ENCODE measurements at places on chromosomes 4 and X. TPM values are rescaled to one million over a fixed set of nuclear protein-coding genes. Genes with fewer than 3 reads are reported as not detected.

The NDNF gene
- not detected for polyA plus RNA-seq

The DGAT2L6 gene
- not detected for polyA plus RNA-seq

The DCAF8L2 gene
- not detected for polyA plus RNA-seq

The GPC4 gene
- 0.25 TPM for polyA plus RNA-seq

The COX7B2 gene
- polyA plus RNA-seq = not detected

The SERTM2 gene
- polyA plus RNA-seq = not detected

The SLC6A8 gene
- not detected for polyA plus RNA-seq

GRCh38 chr4:108559911-108560310, 60.5 kb upstream of the RPL34 start:
- no peak for DNase-seq

DNA sequence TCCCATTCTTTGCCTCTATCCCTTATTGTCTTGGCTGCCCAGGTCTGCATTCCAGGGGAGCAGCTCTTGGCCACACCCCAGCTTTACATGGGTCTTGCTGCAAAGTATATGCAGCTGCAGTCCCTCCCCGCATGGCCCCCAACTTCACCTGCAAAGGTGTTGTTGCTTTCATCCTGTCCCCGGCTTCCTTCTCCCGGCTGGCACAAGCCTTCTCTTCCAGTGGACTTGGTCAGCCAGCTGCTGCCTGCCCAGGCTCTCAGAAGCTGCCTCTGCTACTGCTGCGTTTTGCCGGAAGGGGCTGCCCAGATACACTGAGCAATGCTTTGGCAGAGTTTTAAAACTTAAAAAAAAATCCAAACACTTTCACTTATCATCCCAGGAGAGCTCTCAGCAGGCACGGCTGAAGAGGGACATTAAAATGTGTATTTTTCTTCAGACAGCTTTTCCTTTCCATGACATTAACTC, 121.2 kb upstream of the PDLIM3 start:
- no peak for DNase-seq

- no peak for DNase-seq
Measured at GRCh38 chr4:111066447-111066846, 443.6 kb upstream of the PITX2 start.

DNA sequence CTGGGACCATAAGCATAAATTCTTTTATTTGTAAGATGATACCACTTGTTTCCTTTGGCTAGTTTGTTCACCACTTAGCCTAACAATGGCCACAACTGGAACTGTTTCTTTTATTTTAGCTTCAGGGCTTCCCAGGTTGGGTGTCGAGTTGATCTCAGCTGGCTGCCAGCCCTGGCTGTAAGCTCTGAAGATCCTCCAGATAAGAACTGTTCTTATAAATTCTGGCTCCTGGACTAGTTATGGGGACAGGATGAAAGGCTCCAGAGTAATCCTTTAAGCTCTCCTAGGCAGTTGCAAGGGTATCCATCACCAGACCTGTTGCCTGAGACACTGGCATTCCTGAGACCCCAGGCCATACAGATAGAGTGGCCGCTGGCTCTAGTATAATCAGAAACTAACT, 129.4 kb upstream of the ACSL4 start:
- DNase-seq = no peak

GRCh38 chr4:84032372-84032771, 466.7 kb downstream of the NKX6-1 start:
- no peak for DNase-seq

DNA sequence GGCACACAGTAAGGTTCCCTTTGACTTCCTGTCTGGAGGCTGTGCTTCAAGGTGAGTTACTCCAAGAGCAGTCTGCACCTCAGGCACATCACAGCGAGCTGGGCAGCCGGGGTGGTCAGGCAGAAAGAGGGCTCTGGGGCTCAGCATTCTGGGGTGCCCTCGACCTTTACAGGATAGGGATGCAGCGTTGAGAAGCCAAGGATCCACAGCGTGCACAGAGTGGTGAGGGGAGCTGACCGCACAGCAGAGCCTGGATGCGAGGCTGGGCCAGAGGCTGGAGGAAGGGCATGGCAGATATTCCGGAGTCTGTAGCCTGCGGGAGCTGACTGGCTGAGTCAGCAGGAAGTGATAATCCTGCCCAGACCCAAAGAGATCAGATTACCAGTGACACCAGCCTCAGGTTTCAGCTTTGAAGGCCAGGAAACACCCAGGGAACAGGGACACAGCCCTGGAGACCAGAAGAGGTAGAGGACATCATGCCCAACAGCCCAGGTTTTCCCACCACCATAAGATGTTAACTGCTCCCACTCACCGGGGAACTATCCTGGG, 38.4 kb upstream of the PDLIM3 start:
- no peak for DNase-seq

DNA sequence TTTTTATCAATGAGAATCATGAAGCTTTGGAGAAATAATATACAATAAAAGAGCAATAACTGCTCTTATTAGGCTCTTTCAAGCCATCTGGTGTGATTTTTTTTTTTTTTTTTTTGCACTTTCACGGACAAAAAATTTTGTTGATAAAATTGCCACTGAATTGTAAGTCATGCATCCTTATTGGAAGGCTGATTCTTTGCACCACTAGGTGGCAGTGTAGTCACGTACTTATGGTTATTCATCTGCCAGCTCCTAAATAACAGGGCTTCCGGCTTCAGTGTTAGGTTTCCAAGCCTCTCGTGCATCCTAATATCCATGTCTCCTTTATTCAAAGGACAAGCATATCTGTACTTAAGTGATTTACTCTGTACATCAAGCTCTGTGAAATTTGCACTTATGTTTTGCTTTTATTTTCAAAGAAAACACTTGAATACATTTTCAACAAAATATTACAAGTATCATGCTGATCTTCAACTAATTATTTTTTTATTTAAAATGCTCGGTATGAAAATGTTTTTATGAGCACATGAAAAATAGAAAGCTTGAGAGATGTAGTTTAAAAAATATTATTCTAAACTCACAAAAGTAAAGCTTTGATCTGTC, 1578.3 kb upstream of the TENM3 start:
- DNase-seq = peak; percentile 30
